Stimulated activated CD8-positive, alpha-beta memory T cell treated with anti-CD3 and anti-CD28 coated beads, Interleukin-7, amount 100 ng/mL, for 24 hours (primary cell): ENCODE measurements at places on chromosomes 12 and 14.

DNA sequence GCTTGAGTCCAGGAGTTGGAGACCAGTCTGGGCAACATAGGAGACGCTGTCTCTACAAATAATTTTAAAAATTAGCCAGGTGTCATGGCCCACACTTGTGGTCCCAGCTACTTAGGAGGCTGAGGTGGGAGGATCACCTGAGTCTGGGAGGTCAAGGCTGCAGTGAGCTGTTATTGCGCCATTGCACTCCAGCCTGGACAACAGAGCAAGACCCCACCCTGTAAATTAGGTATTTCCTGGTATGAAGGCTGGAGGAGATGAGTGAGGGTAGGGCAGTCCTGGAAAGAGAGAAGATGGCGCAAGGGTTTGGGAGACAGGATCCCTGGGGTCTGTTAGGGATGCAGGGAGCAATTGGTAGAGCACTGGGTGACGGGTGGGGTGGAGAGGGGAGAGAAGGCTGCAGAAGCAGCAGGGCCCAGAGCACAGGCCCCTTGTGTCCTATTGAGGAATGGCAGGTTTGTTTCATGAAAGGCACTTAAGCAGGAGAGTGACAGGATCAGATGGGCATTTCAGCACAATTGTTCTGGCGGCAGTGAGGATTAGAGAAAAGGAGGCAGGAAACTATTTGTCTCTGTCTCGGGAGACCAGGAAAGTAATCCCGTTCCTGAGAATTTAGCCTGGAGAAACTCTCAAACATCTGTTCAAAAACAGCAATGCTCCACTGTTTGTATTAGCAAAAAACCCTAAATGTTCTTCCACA, 47.2 kb upstream of the KTN1 start:
- DNase-seq: no peak

DNA sequence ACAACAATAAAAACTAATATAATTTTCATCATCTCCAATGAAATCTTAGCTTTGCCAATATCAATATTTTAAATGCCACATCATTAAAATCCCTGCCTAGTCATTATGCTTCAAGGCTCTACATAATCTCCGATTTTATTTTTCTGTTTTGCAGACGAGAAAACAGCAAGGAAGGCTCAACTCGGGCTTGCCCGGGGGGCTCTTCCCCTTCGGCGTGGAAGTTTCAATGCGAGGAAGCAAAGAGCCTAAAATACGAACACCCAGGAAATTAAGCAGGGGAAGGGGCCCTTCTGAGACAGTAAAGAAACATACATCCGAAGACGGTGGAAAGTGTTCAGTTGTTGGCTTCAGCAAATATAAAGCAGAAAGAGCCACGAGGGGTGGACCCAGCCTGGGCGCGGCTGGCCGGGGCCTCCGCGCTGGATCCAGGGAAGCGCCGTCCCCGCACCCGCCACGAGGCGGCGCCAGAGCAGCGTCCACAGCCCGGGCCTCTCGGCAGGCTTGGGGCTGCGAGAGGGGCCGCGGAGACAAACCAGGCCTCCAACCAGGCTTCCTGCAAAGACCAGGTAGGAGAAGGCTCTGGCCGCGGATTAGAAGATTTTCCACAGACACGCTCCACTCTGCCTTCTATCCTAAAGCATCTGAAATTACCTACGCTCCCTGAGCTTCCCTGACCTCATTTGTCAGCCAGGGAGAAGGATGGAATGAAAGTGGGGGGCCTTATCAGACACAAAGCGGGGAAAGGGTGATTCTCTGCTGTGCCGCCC, 77.2 kb downstream of the SERPINA3 start:
- DNase-seq: peak; percentile 37

DNA sequence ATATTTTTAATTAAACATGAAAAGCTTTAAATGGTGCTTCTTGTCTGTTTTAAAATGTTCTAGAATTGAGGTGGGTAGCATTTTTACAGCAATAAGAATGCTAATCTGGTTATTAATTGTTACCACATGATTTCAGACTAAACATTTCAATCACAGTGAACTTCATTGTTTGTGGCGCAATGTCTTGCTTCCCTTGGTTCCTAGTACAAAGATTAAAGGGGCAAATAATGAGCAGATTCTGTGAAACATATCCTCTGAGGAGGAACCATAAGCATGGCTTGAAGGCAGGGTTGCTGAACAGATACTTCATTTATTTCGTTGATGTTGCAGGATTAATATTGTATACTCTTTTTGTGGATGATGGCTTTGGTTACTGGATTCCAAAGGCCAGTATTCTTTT, 162.1 kb downstream of the FUT8 start:
- no peak for DNase-seq

DNA sequence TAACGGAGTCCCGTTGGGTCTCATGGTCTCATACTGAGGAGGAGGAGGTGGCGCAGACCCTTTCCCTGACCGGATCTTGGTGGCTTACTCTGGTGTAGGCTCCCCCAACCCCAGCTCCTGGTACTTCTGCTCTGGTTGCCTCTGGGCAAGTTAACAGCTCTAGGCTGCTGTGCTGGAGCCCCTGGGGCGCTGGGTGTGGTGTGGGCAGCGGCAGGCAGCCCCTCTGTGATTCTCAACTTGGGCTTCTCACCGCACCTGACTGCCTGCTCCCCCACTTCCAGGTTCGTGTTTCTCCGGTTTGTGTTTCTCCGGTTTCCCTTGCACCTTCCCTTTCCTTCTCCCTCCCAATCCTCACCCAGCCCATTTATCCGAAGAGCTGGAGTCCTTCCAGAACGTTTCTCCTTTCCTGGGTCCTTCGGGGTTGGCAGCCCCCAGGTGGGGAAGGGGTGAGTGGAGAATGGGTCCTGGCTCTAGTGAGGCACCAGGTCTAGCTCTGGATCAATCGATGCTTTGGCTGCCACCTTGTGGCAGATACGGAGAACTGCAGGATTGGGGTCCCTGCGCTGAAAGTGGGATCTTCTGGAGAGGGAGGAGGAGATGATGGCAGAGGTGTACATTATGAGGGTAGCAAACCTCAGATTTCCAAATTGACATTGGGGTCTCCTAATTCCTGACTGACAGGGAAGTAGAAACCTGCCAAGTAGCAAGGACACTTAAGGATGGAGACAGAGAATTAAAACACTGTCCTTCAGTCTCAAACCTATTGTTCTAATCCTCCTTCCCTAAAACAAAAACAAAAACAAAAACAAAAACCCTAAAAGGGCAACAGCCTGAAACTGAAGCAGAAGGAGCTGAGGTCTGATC, 8.3 kb downstream of the CISTR start:
- no peak for DNase-seq

GRCh38 chr14:23306412-23307145, at the start of gene BCL2L2:
Gene BCL2L2, plus strand, starts transcription at chr14:23306833. Its CDS starts 935 bp downstream, at chr14:23307768.
- DNase-seq: no peak

- no peak for DNase-seq
Measured at GRCh38 chr12:31562594-31563328, 28.2 kb downstream of the DENND5B start.

DNA sequence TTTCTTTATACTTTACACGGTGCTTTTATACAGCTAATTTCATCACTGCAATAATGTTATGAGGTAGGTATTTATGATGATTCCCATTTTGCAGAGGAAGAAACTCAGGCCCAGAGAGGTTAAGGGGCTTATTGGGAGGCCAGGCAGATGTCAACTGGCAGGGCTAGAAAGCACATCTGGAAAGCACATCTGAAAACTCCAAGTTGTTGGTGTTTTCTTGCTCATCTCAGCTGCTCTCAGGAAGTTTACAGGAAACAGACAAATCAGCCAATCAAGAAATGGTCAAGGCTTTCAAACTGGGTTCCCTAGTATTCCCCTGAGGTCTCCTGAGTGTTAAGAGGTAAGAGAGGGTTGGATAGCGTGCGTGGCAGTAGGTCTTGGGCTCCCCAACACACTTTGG, 124.1 kb upstream of the MED13L start:
- no peak for DNase-seq

DNA sequence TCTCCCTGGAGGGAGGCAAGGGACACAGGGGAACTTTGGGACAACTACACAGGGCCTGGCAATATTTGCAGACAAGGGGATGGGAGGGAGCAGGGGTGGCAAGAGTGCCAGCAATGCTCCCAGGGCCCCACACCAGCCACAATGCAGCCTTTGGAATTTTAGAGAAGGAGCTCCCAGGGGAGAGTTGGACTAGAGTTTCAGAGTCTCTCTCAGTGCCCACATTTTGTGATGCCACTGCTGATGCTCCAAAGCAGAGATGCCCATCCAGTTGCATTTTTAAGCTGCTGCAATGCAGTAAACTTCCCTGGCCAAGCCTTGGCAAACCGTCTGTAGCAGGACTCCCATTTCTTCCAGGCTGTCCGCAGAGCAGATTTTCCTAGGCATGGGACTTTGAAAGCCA, 98.9 kb downstream of the ZFP36L1 start:
- DNase-seq: no peak

DNA sequence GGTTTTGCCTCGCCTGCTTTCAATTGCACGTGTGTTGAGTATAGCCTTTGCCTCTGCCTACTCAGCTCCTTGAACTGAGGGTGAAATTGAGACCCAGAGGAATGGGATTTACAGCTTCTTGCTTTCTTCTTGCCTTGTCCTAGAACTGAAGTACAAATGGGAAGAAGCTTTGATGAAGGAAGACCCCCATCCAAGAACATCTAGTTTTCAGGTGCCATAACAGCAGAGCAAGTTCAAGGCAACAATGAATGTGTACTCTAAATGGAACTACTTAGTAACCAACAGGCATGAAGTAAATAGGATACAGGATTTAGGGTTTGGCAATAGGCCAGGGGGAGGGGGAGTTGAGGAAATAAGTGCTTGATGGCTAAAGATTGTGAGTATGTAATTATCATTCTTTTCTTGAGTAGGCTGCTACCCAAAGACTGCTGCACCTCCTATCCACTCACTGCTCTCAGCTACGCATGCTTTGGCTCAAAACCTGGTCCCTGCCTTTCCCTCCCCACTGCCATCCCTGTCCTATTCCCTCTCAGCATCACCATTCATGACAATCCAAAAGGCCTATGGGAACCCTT, 2.1 kb downstream of the GPX2 start:
- DNase-seq: no peak

DNA sequence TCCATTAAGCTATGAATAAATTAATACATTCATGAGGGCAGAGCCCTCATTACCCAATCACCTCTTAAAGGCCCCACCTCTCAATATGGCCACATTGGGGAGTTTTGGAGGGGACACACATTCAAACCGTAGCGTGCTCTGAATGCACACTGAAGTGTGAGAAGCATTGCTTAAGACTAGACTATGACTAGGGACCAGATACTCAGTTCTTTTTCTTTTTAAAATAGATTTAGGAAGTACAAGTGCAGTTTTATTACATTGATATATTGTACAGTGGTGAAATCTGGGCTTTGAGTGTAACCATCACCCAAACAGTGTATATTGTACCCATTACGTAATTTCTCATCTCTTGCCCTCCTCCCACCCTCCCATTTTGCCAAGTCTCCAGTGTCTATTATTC, 21.0 kb upstream of the JDP2 start:
- no peak for DNase-seq

DNA sequence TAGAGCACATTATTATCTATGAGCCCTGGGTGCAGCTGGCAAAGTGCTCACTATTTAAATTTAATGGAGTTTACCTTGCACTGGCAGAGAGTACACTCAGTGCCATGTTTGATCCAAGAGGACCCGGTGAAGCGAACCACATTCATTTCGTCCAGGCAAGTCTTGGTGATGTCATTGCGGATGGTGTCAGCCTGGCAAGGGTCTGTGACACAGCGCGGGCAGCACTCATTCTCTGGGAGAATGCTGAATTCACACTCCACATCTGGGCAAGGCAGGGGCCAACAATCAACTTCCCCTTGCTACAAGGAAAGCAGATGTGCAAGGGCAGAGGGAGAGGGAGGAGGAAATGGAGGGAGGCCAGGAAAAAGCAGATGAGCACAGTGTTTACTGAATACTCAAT, 356.2 kb downstream of the NELL2 start:
- DNase-seq: no peak

DNA sequence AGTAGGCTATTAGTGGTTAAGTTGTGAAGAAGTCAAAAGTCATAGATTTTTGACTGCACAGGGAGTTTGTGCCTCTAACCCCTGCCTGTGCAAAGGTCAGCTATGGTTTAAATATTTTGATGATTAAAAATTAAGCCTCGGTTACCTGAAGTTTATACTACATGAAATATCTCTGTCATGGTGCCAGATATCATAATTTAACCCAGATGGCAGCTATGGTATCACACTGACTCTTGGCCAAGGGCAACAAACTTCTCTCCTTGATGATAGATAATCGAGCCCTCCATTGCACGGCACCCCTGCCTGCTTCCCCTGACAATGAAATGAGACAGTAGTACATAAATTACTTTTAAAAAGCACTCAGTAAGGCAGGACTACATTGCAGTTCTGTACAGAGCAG, 80.8 kb downstream of the SLC35F4 start:
- no peak for DNase-seq

- no peak for DNase-seq
Measured at GRCh38 chr14:52833891-52834290, 42.5 kb upstream of the GNPNAT1 start.

GRCh38 chr12:89157413-89157812, 194.9 kb downstream of the DUSP6 start:
- DNase-seq: no peak

- no peak for DNase-seq
Measured at GRCh38 chr14:41302776-41303175, 303.9 kb upstream of the LRFN5 start.

- no peak for DNase-seq
Measured at GRCh38 chr12:69332815-69333358, 15.3 kb upstream of the LYZ start.

DNA sequence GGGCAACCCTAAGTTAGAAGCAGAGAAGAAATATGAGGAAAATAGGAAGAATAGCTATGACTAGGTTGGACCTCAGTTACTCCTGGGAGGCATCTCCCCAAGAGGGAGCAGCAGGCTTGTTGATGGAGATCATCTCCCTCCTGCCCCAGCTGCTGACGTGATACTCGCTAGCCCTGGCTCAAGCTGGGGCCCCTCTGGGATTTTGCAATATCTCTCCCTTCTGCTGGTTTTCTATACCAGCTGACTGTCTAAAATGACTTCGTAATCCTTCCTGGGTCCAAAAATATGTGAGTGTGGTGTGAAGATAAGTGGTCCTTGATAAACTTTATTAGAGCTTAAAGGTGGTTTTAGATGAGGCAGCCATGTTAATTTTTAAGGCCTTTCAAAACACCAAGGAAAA, 4.5 kb upstream of the HECTD4 start:
- no peak for DNase-seq

GRCh38 chr12:59934486-59934885, 338.7 kb downstream of the SLC16A7 start:
- DNase-seq: no peak

- no peak for DNase-seq
Measured at GRCh38 chr12:92519284-92519683, 183.5 kb upstream of the PLEKHG7 start.

DNA sequence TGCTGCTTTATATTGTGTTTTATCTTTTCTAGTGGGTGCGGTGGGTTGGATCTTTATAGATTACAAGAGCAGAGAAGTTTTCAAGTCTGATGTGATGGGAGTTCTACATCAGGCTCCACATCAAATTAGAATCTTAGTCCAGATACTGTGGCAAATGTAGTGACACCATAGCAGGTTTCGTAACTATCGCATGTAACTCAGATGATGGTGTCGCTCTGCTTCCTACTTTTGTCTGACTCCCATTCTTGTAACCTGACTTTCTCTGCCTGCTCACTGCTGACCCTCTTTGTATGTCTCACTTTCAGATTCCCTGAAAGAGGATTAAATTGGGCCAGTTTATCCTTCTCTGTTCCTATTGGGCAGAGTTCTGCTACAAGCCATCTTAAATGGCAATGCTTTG, 22.8 kb upstream of the FBXO34 start:
- DNase-seq: no peak

- DNase-seq: no peak
Measured at GRCh38 chr14:54747616-54748015, 155.0 kb downstream of the GCH1 start.
